ENCODE measurements at places on chromosomes 3 and 15.

GRCh38 chr3:124075753-124076152 lies 83.8 kb upstream of the ROPN1 start:
- no peak for DNase-seq

DNA sequence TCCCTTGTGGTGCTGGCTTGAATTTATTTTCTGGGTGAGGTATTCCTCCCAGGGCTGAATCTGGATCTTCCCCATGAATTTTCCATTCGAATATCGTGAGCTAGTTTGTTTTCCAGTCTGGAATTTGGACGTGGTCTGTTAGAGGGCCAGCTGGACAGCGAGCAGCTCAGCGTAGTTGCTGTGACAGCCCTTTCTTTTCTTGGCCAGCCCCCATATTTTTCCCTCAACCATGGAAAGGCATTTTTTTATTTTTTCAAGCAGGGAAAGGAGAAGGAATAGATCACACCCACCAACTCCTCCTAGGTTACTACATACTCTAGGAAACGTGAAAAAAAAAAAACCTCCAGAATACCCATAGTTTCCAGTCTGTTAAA lies 152.0 kb downstream of the KLHL25 start:
- no peak for DNase-seq

GRCh38 chr3:13767030-13767429 lies 112.8 kb downstream of the WNT7A start:
- no peak for DNase-seq

- DNase-seq = no peak
Measured at GRCh38 chr3:35635926-35636683, 3.2 kb upstream of the ARPP21 start.

GRCh38 chr15:41801850-41802455 lies 25.9 kb upstream of the JMJD7 start:
- DNase-seq = peak; percentile 75

GRCh38 chr3:119175872-119176756 lies 2.7 kb downstream of the UPK1B start:
- peak; percentile 12 for DNase-seq
